ENCODE measurements at places on chromosomes 1 and 21.

DNA sequence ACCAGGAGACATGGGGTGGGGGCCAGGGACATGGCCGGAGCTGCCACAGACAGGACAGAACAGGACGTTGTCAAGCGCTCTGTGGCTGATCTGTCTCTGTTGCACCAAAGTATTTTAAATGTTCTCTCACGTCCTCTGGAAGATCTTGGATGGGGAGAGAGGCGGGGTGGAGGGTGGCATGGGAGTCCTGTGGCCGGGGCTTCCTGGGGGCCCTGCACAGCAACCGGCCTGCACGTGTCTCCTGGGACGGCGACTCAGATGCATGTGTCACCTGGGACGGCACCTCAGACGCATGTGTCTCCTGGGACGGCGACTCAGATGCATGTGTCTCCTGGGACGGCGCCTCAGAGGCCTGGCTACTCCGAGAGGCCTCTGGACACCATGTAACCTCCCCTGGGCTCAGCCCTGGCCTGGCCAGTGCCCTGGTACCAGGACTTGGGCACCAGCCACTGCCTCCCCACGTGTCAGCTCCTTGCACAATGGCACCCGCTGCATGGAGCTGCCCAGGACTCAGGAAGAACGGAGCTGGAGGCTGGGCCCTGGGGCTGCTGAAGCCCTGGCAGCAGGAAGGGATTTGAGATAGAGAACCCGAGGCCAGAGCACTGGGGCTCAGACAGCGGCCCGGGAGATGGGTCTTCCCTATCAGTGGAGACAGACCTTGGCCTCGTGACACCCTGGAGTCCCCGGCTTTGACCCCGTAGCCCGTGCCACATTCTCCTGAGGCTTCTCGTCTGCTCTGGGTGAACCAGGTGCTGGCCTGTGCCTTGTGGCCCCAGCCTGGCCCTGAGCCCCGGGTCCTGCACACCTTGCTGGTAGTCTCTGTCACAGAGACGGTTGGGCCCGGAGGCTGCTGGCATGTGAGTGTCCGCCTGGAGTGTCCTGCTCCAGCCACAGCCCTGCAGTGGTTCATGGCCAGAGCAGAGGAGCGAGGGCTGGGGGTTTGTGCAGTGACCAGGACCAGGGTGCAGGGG is 14.7 kb upstream of the SLC19A1 start:
- no peak for DNase-seq

DNA sequence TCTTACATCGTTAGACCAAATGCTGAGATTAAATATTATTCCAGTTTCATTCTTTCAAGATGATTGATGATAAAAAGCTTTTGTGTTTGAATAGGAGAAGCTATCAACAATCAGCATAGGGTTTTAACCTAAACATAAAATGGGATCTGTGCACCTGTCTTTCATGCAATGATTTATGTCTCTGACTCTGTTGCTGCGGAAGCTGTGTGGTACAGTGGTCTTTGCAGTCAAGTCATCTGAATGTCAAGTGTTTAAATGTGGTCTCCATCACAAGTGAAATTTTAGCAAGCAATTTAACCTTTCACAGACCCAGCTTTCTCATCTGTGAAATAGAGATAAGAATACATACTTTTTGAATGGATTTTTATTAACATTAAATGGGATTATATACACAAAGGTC is 107.2 kb downstream of the PLPPR5 start:
- no peak for DNase-seq

- no peak for DNase-seq
Observed at GRCh38 chr1:189357317-189357716, 1120.3 kb downstream of the BRINP3 start.

DNA sequence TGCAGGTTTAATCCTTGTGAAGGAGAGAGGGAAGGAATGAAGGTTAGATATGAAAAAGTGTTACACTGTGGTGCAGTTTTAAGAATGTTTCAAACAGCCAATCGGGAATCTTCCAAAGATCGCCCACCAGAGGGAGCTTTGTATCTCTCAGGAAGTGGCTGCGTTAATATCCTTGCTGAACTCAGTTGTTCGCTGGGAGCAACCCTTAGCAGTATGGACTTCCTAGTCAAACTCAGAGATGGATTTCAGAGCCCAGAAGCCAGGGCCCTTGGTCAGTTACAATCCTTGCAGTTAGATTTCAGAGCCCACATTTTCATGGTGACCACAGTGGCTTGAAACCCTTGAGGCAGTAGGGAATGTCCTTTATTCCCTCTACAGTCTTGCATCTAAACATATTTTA is 136.2 kb downstream of the NTNG1 start:
- no peak for DNase-seq

GRCh38 chr1:162987866-162988265 is 81.3 kb upstream of the RGS4 start:
- no peak for DNase-seq

DNA sequence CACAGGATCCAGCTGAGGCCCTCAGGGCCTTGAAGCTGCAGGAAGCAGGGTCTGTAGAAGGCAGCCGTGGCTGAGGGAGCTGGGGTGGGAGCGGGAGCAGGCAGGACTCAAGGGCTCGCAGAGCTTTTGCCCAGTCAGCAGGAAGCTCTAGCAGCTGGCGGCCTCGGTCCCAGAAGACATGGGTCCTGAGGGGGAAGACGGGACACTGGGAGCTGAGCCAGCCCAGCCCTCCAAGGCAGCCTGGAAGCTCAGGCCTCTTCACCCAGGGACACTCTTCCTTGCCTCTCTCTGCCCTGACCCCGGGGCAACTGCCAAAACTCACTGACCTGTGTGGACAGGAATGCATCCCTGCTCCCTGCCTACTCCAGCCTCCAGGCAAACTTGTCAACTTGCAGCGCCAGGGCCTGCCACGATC is 8.9 kb downstream of the ADGRB2 start:
- no peak for DNase-seq

GRCh38 chr1:211281320-211282022 is 22.3 kb downstream of the RCOR3 start:
- no peak for DNase-seq

DNA sequence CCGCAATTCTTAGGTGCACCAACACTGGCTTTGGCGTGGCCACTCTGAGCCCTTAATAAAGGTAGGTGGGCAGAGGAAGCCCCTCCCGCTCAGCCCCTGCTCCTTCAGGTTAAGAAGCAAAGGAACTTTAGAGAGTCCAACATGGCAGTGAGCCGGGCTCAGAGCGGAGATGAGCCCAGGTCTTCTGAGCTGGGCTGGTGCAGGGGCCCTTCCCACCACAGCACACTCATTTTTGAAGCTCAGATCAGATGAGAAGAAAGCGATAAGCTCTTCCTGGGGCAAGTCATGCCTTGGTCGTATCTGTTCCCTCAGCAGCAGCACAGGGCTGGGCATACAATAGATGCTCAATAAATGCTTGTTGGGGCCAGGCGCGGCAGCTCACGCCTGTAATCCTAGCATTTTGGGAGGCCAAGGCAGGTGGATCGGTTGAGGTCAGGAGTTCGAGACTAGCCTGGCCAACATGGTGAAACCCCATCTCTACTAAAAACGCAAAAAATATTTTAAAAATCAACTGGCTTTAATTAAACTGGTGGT is 51.1 kb upstream of the TARDBP start:
- DNase-seq, result no peak

- DNase-seq, result no peak
Observed at GRCh38 chr1:98181036-98181764, 260.4 kb upstream of the DPYD start.

GRCh38 chr1:16920951-16921350 is 780 bp upstream of the CROCC start:
- no peak for DNase-seq

- DNase-seq, result no peak
Observed at GRCh38 chr1:88891951-88892340, 579 bp upstream of the GTF2B start.

- DNase-seq, result no peak
Observed at GRCh38 chr1:112923959-112924349, 32.0 kb downstream of the SLC16A1 start.

- DNase-seq, result no peak
Observed at GRCh38 chr1:61638911-61639605, 85.9 kb downstream of the TM2D1 start.

DNA sequence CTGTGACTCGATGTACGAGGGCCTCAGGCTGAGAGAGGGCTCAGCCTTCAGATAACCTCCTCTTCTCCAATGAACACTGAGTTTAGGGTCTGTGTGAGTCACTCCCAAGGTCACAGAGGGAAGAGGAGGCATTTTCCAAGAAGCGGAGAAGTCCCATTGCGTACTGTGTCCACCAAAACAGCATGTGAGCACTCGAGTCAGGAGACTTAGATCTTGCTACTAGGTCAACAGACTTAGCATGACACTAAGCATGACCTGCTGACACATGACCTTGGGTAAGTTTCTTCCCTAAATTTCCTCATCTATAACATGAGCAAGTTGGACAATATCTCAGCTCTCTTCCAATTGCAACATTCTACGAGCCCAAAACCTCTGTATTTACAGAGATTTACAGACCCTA is 68.0 kb downstream of the PLPP3 start:
- DNase-seq, result no peak

GRCh38 chr1:33377013-33377412 is 53.9 kb downstream of the PHC2 start:
- DNase-seq, result no peak

DNA sequence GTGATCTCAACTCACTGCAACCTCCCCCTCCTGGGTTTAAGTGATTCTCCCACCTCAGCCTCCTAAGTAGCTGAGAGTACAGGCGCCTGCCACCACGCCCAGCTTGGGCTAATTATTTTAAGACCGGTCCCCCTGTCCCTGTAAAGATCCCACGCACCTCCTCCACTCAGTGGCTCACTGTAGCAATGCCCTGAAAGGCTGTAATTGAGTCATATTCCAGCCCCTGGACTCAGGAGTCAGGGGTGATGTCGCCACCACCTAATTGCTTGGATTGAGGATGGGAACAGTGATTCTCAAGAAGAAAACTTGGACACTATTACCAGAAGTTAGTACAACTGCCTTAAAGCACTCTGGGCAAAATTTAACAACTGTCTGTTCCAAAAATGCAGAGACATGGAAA is 3.1 kb upstream of the EDARADD start:
- no peak for DNase-seq

GRCh38 chr1:203284411-203285123 is 20.8 kb upstream of the BTG2 start:
- no peak for DNase-seq

GRCh38 chr21:40516335-40516734 is 330.6 kb downstream of the DSCAM start:
- no peak for DNase-seq

GRCh38 chr1:9027307-9027706 is 1.1 kb upstream of the SLC2A7 start:
- DNase-seq, result no peak

DNA sequence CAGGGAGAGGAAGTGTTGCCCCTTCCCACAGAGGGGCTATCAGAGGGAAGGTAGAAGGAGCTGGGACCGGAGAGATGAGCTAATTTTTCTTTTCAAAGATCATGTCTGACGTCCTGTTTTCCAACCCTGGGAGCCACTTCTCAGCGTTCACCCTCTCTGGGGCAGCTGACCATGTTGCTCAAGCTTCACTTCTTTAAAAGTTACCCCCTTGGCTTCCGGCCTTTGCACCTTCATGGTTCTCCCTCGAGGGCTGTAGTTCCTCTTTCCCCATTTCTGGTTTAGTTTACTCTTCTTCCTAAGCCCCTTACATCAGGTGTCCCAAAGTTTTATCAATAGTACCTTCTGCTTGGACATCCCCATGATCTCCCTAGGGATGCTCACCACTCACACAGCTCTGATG is 23.8 kb upstream of the CSF1 start:
- peak; percentile 60 for DNase-seq

- no peak for DNase-seq
Observed at GRCh38 chr1:2987773-2988172, 33.5 kb upstream of the ACTRT2 start.

DNA sequence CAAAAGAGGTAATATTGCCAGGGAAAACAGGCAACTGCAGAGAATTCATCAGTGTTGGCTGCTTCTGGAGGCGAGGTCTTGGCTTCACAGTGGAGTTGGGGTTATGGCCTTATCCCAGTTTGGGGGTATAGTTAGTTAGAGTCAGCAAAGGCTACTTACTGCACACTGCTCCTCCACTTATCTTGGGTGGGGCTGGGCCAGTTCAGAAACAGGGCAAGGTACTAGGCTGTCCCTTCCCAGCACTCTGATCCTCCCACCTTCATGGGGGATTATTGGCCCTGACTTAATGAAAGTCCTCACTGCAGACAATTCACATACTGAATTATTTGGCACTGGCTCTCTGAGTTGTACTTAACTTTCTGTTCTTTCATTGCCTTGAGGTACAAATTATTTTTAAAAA is 189.6 kb downstream of the NRIP1 start:
- DNase-seq, result no peak

GRCh38 chr1:56403321-56403720 is 176.0 kb downstream of the PLPP3 start:
- no peak for DNase-seq

DNA sequence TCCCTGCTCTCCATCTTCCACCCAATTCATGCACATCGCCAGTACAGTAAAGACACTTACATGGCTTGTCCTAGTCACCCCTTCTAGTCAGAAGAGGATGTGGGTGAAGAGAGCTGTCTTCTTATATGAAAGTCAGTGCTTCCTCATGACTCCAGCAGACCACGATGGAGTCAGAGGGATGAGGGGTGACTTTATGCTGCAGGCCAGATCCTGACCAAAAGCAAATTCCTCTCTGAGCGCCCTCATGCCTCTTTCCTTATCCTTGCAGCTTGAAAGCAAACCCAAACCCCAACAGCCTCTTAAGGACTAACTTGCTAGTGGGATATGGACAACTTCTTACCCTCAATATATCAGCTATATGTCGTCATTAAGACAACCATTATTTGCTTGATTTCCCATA is 348.2 kb upstream of the DUSP10 start:
- DNase-seq, result no peak

GRCh38 chr1:15155888-15156741 is 2.6 kb downstream of the TMEM51 start:
- no peak for DNase-seq

GRCh38 chr1:59926381-59927123 is at the start of gene CYP2J2:
Gene CYP2J2, minus strand, starts transcription at chr1:59926773. Its CDS starts 27 bp downstream, at chr1:59926746.
- no peak for DNase-seq

GRCh38 chr21:29583424-29583924 is 284.8 kb downstream of the BACH1 start:
- DNase-seq, result no peak

GRCh38 chr1:205929496-205930194 is 13.6 kb downstream of the SLC26A9 start:
- no peak for DNase-seq

GRCh38 chr1:190759807-190760206 is 282.1 kb upstream of the BRINP3 start:
- DNase-seq, result peak; percentile 86

DNA sequence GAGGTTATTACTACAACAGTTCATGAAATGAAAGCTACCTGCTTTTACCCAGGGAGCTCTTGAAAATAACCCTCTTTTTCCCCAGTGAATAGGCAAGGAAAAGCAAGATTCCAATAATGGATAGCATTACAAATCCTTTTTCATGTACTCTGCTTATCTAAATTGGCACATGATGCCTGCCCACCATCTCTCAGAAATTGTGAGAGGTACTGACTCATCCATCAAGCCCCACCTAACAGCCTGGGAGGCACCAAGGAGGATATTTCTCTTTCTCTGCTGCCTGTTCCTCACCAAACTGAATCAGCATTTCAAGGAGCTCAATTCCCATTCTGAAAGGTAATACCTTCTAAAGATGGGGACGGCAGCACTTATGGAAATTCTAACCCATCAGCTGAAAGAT is 34.4 kb downstream of the PALMD start:
- DNase-seq, result no peak
